ENCODE measurements at places on chromosomes 2 and 18. TPM values are rescaled to one million over a fixed set of nuclear protein-coding genes. Genes with fewer than 3 reads are reported as not detected.

Gene TBR1
- not detected for total RNA-seq

Gene LIMS3
- 0.32 TPM for total RNA-seq

Gene SDC1
- not detected for total RNA-seq

DNA sequence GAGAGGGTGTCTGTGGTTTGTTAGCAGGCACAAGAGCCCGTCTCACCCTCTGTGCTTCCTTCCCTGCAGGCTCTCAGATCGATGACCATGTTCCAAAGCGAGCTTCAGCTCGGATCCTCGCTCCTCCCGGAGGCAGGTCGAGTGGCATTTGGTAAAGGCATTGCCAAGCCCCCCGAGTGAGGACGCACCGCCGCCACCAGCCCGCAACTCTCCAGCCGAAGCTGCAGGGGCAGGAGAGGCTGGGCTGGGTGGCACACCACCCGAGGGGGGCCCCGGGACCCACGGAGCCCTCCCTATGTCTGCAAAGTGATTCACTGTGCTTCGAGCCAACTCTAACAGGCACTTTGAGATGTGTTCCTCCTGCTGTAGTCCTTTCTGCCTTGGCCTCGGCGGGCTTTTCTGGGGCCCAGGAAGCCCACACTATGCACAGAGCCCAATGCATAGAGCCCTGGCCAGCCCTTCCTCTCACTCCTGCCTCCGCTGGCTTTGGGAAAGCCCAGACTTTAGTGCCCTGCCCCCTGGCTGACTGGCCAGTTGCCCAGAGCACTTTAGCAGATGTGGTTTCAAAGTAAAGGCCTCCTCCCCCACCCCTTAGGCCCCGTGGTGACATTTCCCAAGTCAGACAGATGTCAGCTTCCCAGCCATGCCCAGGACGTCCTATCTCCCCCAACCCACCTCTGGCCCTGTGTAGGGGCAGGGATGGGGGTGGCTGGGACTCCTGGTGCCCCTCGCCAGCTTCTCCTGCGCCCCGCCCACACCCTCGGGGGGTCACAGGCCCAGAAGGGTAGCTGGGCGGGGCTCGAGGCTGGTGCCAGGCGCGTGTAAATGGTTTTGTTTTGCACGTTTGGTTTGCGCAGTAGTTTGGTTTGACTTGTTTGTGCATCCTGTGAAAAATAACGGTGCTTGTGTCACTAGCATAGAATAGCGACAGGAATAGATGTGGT is 23.3 kb upstream of the MAPRE3 start:
- no peak overlapping the region for H3K27ac ChIP-seq
- H3K4me3 ChIP-seq, result no peak overlapping the region
- H3K4me1 ChIP-seq, result no peaks in the 10 kb centered on the region
- peaks cover 7% of the 10 kb centered on the region for H3K27me3 ChIP-seq
- DNase-seq, result no peak
- no peaks in the 10 kb centered on the region for H3K36me3 ChIP-seq

GRCh38 chr2:208034503-208035140 is 9.3 kb upstream of the PLEKHM3 start:
- no peak overlapping the region for H3K27ac ChIP-seq
- H3K4me3 ChIP-seq, result no peak overlapping the region
- H3K4me1 ChIP-seq, result no peaks in the 10 kb centered on the region
- no peaks in the 10 kb centered on the region for H3K27me3 ChIP-seq

GRCh38 chr2:199136681-199137080 is 321.1 kb downstream of the SATB2 start:
- H3K36me3 ChIP-seq, result no peaks in the 10 kb centered on the region
- no peak overlapping the region for H3K4me3 ChIP-seq
- no peak overlapping the region for H3K27ac ChIP-seq
- DNase-seq, result no peak
- H3K4me1 ChIP-seq, result no peaks in the 10 kb centered on the region
- H3K27me3 ChIP-seq, result no peaks in the 10 kb centered on the region
